ENCODE measurements at places on chromosomes 1 and 21.

DNA sequence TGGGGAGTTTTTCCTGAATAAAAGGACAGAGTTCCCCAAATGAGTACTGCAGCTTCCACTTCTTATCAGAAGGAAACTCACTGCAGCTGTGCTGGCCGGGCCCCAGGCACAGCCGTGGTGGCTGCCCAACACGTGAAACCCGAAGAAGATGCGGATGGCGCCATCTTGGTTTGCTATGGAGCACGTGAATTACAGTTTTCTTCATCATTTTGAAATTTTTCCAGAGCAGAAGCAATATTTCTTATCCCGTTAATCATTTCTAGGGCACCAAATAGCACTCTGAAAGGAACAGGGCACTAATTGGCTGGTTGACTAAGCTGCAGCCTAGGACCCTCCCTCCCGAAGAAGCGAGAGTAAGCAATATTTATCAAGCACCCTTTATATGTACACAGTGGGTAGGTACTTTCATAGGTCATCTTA lies 63.2 kb upstream of the EPS8L3 start:
- DNase-seq, result no peak

DNA sequence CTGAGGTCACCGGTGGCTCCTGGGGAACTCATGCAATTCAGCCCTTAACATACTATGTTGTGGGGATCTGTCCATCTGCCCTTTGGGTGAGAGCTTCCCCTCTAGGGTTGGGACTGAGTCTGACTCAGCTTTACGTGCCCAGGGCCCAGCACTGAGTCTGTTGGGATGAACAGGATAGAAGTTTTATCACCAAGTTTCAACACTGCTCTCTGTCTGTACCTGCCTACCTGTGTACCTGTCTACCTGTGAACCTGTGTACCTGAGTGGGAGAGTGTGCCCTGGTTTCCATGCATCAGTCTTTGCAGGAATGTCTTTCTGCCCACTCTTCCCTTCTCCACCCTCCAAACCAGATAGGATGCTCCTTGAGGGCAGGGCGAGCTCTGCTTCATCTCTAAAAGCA lies 90.6 kb upstream of the POU3F1 start:
- no peak for DNase-seq

GRCh38 chr1:214349008-214349407 lies 68.0 kb downstream of the SMYD2 start:
- DNase-seq, result no peak

DNA sequence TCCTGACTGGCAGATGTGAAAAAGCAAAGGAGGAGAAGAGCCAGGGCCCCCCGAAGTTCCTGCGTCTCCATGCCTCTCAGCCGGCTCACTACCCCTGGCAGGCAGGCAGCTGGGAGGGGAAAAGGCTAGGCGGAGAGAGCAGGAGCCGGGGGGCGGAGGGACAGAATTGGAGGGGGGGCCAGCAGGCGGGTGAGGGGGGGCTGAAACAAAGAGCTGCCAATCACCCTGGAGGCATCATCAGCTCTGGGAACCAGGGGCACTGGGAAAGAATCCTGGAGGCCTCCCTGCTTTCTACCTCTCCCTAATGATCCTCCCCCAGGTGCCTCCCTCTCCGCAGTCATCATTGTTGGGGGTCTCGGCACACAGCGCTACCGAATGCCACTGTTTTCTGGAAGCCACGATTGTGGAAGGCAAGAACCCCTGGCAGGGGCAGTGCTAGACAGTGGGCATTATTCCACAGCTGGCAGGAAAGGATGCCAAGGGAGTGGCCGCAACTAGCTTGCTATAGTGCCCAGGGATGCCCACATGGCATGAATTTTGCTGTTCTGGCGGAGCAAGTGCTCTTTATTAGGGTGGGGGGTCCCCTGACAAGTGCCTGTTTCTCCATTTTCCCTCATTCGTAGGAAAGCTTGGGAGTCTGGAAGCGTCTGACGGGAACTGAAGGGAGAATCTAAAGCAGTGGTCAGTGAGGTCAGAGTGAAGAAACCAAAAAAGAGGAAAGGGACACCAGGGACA lies at the start of gene THBS3:
TSS of gene THBS3 (minus strand) at position 92 of the 735 bp plus-strand sequence. CDS start at position 71, 21 bp downstream.
- no peak for DNase-seq

- no peak for DNase-seq
Measured at GRCh38 chr1:229620876-229621275, 5.0 kb downstream of the TAF5L start.

DNA sequence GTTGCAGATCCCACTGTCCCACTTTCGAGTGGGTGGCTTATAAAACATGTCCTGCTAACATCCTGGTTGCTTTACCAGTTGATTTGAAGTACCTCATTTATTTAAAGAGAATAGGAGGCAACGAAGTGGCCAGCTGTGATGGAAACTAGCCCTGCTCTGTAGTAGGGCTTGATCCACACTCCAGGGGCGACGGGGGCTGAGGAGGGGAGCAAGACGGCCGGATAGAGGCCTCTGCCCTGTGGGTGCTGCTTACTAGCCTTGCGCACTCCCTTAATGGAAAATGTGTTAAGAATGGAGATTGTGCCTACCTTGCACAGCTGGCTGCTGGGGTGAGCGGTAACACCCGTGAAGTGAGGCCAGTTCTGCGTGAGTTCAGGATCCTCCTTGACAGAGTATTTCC lies 41.1 kb upstream of the PWP2 start:
- no peak for DNase-seq

DNA sequence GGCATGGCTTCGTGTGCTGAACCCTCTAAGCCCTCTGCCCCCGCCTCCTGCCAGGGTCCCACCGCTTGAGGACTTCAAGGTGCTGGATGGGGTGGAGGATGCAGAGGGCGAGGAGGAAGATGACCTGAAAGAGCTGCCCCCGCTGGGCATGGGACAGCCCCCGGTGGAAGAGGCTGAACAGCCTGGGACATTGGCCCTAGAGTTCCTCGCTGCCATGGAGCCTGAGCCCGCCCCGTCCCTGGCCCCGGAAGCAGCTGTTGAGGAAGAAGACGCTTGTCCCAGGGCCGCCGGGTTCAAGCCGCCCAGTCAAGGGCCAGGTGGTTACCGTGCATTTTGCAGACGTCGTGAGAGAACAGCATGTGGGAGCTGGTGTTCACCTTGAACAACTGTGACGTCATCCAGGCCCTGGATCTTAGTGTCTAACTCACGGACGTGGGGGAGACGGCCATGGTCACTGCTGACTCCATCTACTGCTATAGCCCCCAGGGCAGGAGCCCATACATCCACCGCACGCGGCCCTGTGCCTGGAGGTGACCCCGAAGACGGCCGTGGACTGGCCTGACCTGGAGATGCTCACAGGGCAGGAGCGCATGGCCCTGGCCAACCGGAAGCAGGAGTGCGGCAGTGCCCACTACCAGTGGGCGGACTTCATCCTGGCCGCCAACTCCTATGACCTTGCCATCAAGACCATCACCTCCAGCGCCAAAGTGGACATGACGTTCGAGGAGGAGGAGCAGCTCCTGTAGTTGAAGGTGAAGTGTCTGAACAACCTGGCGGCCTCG lies 90.1 kb downstream of the PPP1R12B start:
- no peak for DNase-seq

GRCh38 chr1:243963571-243963970 lies 87.5 kb upstream of the ZBTB18 start:
- DNase-seq, result no peak

GRCh38 chr1:20095564-20096434 lies 23.5 kb downstream of the PLA2G2D start:
- no peak for DNase-seq

GRCh38 chr1:30537279-30537678 lies 186.1 kb downstream of the MATN1 start:
- no peak for DNase-seq

DNA sequence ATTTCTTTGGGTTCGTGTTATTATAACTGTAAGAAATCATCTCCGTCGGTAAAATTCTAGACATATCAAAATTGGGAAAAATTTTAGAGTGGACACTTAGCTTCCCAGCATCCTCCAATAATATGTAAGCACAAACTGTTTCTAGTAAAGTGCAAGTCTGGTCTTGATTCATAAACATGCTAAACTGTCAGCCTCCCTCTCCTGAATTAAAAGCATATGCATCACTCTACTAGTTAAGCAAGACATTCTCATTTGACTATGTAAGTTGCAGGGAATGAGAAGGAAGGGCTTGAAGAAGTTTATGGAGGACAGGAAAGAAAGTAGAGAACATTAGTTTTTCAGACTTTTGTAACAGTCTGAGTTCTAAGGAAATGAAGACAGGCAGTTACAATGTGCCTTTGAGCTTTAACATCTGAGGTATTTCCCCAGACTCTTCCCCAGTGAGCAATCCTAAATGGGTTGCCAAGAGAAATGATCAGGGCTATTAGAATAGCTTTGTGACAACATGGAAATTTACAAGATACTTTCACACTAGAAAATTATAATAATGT lies 90.0 kb downstream of the TYW3 start:
- no peak for DNase-seq

DNA sequence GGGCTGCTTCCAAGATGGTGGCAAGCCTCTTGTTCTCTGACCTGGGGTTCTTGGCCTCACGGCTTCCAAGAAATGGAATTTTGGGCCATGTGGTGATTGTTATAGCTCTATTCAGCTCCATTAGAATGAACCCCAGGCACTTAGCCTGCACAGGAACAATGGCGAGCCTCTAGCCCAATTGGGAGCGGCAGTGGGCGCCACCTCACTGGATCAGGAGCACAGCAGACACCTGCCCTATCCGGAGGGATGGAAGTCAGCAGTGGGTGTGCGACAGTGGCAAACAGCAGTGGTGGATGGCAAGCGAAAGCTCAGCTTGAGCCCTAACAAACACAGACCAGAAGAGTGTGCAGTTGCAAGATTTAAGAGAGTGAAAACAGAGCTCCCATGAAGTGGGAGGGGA lies 230.9 kb downstream of the GPR52 start:
- no peak for DNase-seq

DNA sequence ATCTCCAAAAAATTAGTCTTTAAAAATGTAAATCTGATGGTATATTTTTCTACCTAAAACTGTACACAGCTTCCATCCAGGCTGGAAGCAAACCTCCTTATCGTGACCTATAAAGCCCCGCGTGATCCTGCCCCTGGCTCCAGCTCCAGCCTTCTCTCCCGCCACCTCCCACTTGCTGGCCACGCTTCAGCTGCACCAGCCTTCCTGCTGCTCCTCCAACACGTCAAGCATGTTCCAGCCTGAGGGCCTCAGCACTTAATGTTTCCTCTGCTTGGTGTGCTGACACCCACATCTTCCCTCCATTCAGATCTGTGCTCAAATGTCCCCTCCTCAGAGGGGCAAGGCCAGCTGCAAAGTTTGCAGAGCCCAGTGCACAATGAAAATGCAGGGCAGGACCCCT lies 123.5 kb upstream of the MAGI3 start:
- DNase-seq, result no peak

GRCh38 chr1:193754732-193755427 lies 568.5 kb upstream of the B3GALT2 start:
- no peak for DNase-seq

- DNase-seq, result no peak
Measured at GRCh38 chr1:203627398-203627797, 766 bp downstream of the ATP2B4 start.

DNA sequence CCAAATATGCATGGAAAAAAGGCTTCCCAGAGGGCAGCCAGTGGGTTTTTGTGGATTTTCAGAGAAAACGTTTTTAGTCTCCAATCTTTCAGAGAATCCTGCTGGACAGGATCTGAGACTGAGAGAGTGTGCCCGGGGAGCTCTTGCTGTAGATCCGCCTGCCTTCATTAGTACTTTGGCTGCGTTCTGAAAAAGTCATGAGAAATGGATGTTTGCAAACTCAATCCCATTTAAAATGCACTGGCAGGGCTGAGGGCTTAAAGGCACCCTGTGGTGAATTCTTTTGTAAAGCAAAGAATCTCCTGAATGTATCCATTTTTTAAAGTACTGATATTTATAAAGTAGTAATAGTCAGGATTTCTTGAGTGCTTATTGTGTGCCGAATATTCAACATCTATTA lies 22.2 kb downstream of the FOXD2 start:
- no peak for DNase-seq

- no peak for DNase-seq
Measured at GRCh38 chr1:153441238-153441755, 19.2 kb downstream of the S100A7 start.

- DNase-seq, result no peak
Measured at GRCh38 chr1:14570514-14570913, 28.0 kb upstream of the KAZN start.

GRCh38 chr1:117289316-117289870 lies 77.9 kb upstream of the MAN1A2 start:
- no peak for DNase-seq

DNA sequence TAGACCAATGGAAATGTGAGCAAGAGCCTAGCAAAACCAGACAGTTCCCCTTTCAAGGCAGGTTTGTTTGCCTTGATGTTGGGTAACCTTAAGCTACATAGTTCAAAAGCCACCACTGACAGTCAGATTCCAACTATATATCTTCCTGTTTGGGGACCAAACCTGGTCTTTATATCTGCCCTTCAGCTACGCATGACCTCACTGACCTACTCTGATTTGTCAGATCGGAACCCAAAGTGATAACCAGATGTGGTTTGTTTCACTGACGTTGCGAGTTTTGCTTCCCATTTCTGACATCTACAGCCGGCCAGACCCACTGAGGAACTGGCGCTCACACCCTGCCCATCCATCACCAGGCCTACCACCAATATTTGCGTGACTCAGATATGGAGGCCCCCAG lies 361.1 kb upstream of the CHRM3 start:
- DNase-seq, result no peak

DNA sequence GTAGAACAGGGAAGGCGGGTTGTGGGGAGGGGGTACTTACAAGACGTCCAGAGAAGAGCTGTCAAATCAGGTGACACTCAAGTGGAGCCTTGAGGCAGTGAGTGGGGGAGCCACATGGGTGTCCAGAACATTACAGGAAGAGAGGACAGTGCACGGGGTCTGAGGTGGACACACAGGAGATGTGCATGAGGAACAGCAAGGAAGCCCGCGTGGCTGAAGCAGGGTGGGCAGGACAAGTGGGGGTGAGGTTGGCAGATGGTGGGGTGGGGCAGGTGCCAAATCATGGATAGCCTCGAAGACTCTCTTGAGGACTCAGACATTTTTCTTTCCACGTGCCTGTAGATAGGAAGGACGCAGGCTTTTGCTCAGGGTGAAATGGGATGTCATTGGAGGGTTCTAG lies 921 bp downstream of the SMPDL3B start:
- DNase-seq, result no peak

DNA sequence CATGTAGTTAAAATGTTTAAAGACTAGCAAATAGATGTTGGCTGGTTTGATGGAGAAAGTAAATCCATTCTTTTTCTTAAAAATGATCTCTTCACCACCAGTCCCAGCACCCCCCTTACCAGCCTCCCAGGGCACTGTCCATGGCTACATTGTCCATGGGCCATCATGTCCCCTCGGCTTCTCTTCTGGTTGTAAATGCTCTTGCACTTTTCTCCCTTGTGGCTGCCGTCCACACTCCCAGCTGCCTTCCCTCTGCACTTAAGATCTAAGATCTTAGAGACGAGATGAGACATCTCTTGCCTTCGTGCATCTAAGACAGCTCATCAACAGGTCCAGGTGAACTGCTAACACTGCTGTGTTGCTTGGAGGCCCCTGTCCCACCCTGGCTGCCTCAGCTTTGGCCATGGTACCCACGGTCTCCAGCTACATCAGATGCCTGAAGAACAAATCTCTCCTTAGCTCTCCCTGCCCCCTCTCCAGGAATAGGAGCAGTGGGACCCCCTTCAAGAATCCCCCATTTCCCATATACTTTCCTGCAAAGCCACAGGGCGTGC lies 11.1 kb downstream of the CAPN2 start:
- DNase-seq, result no peak
